Left ventricle myocardium inferior (tissue), 1 donor: ENCODE measurements at places on chromosomes 11 and 22. TPM values are rescaled to one million over a fixed set of nuclear protein-coding genes. Genes with fewer than 3 reads are reported as not detected.

CRYAB gene
- 6,704 TPM for total RNA-seq

MYOD1 gene
- not detected for total RNA-seq

KRTAP5-9 gene
- not detected for total RNA-seq

IFITM2 gene
- total RNA-seq: 160 TPM

PARVA gene
- total RNA-seq: 75.4 TPM

UPK3A gene
- not detected for total RNA-seq

SGSM1 gene
- total RNA-seq: 8.8 TPM

USP47 gene
- total RNA-seq: 53.7 TPM

PHRF1 gene
- total RNA-seq: 17.7 TPM

PTPN5 gene
- total RNA-seq: 0.47 TPM

LIMK2 gene
- 8.0 TPM for total RNA-seq

KRTAP5-8 gene
- not detected for total RNA-seq

MOV10L1 gene
- 0.49 TPM for total RNA-seq

MUC5AC gene
- not detected for total RNA-seq

SLC37A2 gene
- 2.4 TPM for total RNA-seq

IGLL1 gene
- not detected for total RNA-seq

THY1 gene
- 0.91 TPM for total RNA-seq
